Central memory CD4-positive, alpha-beta T cell (primary cell): ENCODE measurements at places on chromosomes 4 and X.

GRCh38 chr4:128284317-128284716 lies 3.3 kb downstream of the PGRMC2 start:
- no peak for DNase-seq

DNA sequence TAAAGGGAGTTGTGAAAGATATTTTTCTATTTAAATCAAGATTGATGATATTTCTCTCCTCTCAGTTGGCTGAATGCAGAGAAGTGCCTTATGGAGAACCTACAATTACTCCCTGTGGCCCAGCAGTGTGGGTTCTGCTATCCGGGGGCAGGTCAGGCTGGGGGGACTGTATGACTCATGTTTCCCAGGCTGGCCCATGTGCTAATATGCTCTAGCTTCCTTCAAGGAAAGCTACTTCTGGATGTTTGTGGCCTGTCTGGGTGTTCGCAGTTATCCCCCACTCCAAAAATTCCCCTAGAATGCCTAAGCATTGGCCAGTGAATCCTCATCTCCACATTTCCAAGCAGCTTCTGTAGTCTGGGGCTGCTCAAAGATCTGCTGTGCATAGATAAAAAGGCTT lies 58.9 kb upstream of the SPP1 start:
- DNase-seq: no peak

DNA sequence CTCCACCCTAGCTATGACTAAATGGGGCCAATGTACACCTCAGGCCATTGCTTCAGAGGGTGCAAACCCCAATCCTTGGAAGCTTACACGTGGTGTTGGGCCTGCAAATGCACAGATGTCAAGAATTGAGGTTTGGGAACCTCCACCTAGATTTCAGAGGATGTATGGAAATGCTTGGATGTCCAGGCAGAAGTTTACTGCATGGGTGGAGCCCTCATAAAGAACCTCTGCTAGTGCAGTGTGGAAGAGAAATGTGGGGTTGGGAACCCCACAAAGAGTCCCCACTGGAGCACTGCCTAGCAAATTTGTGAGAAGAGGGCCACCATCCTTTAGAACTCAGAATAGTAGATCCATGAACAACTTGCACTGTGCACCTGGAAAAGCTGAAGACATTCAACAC lies 284.1 kb downstream of the ANTXR2 start:
- no peak for DNase-seq

DNA sequence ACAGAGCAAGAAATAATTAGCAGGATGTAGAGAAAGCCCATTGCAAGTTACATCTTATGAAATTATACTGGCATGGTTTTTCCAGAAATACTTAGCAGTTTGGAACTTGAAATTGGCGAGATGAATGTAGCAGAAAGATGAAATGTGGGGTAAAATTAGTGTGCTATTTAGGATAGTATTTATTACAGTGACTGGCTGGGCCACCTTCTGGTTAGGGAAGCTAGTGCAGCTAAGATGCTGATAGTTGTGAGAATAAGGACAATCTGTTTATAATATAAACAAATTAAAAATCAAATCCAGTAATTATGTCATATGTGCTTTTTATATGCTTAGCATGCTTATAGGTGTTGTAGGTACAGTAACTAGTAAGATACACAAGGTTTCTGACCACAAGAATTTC lies 74.8 kb downstream of the IL15 start:
- no peak for DNase-seq

- no peak for DNase-seq
Measured at GRCh38 chr4:92064574-92064973, 239.2 kb upstream of the GRID2 start.

DNA sequence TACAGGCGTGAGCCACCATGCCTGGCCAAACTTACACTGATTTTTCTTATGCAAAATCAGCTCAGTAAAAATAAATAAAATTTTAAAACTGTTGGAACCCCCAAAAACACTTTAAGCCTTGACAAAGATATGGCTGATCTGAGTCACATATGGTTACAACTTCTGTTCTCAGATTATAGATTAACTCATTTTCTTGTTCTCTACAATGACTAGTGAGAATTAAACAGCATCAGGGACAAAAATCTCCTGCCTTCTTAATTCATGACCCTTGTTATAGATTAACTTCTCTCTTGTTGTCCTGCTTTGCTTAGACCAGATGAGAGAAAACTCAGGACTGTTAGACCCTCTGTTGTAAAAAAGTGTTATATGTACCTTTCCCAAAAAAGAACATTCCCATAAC lies 24.2 kb upstream of the EXOC1L start:
- no peak for DNase-seq

DNA sequence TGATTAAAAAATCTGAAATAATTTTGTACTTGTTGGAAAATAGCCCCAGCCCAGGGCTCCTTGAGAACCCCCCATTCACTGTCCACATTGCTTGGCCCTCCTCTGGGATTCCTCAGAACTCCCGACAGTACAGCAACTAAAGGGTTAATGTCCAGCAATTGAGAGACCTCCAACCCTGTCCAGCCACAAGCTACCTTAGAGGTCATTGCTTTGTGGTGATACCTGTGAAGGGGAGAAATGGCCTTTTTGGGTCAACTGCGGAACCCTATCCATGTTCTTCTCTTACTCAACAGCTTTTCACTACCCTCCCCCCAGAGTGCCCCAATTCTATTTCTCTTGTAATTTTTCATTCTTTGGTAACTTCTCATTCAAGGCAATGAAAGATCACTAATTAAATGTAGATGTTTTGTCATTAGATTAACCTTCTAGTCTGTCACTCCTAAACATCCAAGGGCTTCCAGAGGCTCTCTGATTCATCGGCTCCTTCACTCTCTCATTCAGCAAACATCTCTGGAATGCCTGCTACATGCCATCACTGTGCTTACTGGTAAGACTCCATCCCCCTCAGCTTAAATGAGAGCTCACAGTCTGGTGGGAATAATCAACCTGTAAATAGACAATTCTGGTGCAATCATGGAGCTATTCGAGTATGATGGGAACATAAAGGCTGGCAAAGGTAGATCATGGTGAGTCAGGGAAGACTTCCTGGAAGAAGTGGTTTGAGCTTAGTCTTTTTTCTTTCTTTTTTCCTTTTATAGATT lies 241.4 kb upstream of the PGRMC2 start:
- no peak for DNase-seq
